ENCODE measurements at places on chromosomes 2 and 18.

- no peak for DNase-seq
Observed at GRCh38 chr18:42141439-42141838, 186.4 kb downstream of the PIK3C3 start.

DNA sequence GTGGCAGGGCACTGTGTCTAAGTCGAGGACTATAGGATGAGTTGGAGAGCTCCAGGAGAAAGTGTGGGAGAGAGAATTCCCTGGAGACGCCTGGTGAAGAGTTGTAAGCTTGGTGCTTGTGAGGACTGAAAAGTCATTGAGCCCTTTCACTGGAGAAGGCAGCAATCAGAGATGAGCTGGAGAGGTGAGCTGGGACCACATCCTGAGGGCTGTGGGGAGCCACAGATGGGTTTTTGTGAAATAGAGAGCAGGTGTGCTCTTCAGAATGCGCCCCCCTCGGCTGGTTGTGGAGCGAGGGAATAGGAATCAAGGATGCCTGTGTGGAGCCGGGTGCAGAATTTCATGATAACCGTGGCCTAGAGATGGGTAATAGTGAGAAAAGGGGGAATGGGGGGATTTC, 224.3 kb downstream of the KLHL29 start:
- DNase-seq = no peak

DNA sequence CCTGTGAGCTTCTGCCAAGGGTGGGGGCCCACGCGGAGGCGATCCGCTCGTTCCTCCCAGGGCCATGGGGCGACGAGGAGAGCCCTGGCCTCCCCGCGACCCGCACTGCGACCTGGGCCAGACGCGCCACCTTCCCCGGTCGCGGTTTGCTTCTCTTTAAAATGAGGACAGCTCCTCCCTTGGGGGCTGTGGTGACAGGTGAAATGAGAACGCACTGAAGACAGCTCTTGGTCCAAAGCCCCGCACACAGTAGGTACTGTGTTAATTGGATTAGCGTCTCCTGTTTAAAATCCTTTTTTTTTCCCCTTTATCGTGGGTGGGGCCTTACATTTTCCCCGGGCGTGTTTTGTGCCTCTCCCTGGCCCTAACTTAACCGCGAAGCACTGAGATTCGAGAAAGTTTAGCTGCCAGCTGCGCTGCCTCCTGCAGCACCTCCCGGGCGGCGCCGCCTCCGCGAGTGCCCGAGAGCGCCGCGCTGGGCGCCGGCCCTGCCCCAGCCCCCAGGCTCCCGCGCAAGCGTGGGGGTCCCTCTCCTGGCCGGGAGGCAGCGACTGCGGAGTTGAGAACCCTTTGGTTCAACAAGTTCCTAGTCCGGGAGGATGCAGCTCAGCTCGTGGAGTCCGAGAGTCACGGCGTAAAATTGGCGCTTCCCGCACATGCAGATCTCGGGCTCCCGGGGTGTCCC, 1.1 kb downstream of the HPCAL1 start:
- DNase-seq = peak; percentile 46

DNA sequence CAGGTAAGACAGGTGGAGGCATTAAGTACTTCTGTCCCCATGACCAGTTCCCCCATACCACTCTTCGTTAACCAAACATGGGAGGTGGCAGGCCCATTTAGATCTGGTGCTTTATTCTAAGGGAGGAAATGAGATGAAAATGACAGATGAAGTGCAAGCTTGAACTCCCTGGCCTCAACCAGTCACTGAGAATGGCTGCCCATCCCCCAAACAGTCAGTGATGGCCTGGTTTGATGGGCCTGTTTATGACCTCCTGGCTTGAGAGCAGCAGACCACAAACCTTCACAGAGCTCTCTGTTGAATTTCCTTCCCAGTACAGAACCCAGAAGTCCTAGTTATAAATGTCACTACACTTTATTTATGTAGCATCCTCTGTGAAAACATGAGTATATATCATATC, 31.1 kb downstream of the EPAS1 start:
- DNase-seq = no peak

- no peak for DNase-seq
Observed at GRCh38 chr2:203533676-203534591, 1.2 kb downstream of the RAPH1 start.

- no peak for DNase-seq
Observed at GRCh38 chr2:177383935-177384334, 8.6 kb upstream of the AGPS start.

GRCh38 chr2:65901756-65902155, 469.4 kb upstream of the SPRED2 start:
- DNase-seq = no peak

DNA sequence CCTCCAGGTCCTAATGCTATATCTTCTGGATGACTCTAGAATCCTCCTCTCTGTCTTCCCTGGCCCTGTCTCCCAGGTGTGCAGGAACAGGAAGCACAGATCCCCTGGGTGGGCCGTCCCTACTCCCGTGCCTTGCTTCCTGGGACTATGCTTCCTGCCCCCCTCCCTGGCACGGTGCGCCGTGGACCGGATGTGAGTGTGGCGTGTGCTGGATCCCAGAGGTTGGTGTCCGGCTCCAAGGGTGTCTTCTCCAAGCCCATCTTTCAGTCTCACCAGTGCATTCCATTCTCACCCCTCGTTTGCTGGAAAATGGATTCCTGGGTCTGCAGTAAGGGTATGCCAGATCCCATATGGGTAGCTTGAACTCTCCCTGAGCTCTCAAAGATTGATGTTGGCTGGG, 144.4 kb upstream of the TWIST2 start:
- DNase-seq = no peak

GRCh38 chr2:181465676-181466375, 8.6 kb downstream of the ITGA4 start:
- no peak for DNase-seq

DNA sequence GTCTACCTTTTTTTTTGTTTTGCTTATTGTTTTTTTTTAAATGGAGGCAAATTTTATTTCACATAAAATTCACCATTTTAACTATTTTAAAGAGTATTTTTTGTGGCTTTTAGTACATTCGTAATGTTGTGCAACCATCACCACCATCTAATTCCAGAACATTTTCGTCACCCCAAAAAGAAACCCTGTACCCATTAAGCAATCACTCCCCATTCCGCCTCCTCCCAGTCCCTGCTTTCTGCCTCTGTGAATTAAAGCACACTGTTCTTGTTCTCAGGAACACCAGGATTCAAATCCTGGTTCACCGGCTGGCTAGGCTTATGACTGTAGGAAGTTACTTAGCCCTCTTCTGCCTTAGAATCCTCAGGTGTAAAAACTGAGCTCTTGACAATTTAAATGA, 36.9 kb upstream of the EPAS1 start:
- no peak for DNase-seq

GRCh38 chr2:46909771-46910419, 5.7 kb downstream of the MCFD2 start:
- no peak for DNase-seq

GRCh38 chr18:12278215-12278671, 24.1 kb downstream of the CIDEA start:
- peak; percentile 24 for DNase-seq

- no peak for DNase-seq
Observed at GRCh38 chr2:100352521-100352920, 30.2 kb upstream of the LONRF2 start.

DNA sequence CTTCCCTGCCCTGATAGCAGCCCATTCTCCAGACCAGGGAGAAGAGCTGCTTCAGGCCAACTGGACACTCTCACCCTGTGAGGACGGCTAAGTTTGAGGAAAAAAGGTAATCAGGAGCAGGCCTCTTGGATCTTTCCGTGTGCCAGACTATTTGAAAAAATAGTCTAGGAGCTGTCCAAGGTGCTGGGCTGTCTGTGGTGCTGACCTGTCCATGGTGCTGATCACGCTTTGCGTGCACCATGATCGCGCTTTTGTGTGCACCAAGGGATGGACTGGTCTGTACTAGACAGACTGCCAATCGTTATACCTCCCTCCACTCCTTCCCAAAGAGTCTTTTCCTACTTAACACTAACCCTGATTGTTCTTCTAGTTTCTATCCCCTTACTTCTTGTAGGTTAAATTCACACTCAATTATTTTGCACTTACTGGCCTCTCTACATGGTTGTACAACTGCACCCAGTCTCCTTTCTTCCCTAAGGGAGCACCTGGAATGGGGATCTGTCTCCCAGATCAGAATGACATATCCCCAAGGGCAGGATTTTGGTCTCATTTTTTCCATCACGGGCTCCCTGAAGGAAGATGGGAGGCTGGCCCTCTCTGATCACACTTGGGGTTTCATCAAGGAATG, 295.4 kb downstream of the CELF4 start:
- peak; percentile 56 for DNase-seq

DNA sequence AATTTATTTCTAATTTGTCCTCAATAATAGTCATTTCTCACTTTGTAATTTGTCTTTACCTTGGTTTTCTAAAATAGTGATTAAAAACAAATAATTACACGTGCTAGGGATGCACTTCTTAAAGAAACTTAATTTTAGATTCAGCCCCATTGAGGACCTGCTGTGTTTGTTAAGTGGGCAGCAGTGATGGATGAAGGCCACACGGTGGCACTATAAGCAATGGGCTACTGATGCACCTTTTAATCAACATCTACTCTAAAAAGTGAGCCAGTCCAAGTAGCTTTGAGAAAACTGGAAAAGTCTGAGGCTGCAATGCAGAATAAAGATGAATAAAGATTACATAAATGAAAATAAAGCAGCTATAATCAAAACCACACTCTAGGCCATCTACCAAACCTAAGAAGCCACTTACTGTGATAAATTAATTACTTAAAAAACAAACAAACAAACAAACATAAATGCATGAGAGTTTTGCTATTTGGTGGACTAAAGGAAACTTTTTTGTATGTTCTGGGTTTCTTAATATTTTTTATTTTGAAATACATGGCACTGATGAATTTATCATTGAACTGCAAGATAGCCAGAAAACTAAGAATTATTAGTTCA, 89.3 kb downstream of the PDE11A start:
- DNase-seq = no peak

GRCh38 chr2:43311276-43311675, 84.9 kb upstream of the ZFP36L2 start:
- DNase-seq = no peak

DNA sequence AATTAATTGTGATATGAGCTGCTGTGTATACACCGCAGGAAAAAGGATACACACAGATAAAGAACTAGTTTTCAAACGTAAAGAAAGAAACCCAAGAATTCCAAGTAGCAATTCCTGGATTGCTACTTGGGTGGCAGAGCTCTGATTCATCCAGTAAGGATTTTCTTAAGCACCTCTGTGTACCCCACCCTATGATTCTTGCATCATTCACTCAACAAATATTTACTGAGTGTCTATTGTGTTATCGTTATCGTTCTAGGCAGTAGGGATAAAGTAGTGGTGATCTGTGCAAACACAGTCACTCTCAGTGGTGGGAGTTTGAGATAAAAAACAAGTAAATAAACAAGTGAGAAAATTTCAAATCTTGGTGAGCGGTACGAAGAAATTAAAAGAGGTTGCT, 4.9 kb upstream of the TMEM200C start:
- DNase-seq = no peak

DNA sequence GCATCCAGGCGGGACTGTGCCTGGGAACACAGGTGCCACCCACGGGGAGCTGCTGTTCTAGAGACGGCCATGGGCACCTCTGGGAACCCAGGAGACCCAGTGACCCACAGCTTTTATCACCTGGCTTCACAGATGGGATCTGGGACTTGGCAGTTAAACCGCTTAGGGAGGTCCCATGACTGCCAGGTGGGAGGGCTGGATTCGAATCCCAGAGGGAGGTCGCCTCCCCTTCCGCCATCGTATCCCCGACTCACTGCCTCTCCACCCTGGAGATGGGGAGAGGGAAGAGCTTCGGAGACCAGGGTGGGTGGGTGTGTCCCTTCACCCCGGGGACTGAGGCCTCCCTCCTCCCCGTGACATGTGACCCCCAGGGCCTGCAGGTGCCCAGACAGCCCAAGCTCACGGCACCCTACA, 169.4 kb downstream of the RTP5 start:
- no peak for DNase-seq

DNA sequence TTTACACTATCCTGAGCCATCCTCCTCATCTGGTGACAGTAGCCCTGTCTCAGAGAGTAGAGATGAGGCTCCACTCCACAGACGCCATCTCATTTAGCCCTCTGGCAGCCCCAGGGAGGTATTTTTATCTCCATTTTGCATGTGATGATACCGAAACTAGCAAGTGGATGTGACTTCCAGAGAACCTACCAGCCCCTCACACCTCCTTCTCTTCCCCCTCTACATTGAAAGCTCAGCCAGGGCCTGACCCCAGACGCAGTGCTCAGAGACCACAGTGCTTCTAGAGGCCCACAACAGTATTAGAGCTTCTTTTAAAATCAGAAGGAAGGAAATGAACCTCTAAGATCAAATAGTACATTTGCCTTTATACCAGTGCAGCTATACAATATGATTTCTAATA, 8.3 kb downstream of the GYPC start:
- DNase-seq = no peak

- no peak for DNase-seq
Observed at GRCh38 chr2:161273038-161273760, 35.0 kb upstream of the PSMD14 start.

- DNase-seq = no peak
Observed at GRCh38 chr2:207223051-207223450, 57.3 kb upstream of the KLF7 start.

GRCh38 chr2:127577973-127578372, 42.5 kb downstream of the MYO7B start:
- no peak for DNase-seq

- no peak for DNase-seq
Observed at GRCh38 chr18:24031318-24031717, 16.8 kb downstream of the TTC39C start.

- DNase-seq = peak; percentile 63
Observed at GRCh38 chr2:102251042-102251848, 60.1 kb upstream of the IL1RL1 start.

GRCh38 chr2:38384338-38384737, 7.3 kb upstream of the ATL2 start:
- DNase-seq = no peak

DNA sequence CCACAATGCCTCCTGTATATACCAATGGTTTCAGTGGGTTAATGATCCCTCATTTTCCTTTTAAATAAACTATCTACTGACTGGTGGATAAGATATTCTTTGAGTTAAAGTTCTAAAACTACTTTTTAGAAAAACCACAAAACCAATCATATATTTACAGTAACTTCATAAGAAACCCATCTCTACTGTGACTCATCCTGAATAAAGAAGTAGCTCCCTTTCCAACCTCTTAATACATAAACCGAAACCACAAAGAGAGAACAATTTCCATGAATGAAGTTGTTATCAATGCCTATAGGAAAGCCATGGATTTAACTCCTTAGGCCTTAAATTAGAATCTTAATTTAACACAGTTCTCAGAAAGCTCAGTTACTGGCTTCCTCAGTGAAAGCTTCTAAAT, 227.0 kb upstream of the SMAD7 start:
- DNase-seq = no peak
